Activated naive CD4-positive, alpha-beta T cell (primary cell): ENCODE measurements at places on chromosomes 4 and X.

DNA sequence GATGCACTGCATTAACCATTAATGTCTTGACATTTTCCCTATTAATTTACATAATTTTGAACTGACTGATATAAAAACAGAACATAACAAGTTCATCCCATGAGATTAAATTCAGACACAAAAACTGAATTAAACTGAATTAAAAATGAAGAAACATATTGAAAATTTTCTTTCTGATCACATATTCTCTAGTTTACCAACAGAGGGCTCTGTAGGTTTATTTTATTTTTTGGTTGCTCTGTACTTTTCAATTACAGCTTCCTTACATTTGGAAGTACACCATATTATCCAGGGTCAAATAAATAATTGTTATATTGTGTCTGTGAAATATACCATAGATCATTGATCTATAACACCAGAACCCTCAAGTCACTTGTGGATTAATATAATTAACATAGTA lies 27.3 kb upstream of the CT83 start:
- no peak for DNase-seq

DNA sequence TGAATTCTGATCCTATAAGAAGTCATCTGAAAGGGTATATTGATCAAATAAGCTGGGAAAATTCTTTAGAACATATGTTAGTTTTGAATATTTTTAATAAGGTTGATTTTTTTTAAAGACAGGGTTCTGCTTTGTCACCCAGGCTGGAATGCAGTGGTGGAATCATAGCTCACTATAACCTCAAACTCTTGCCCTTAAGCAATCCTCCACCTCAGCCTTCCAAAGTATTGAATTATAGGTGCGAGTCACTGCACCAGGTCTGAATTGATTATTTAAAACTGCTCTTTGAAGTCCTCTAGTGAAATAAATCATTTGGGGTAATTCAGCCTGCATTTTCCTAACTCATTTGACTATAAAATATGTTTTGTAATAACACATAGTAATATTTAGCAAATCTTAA lies 812.3 kb downstream of the PDHA2 start:
- no peak for DNase-seq

DNA sequence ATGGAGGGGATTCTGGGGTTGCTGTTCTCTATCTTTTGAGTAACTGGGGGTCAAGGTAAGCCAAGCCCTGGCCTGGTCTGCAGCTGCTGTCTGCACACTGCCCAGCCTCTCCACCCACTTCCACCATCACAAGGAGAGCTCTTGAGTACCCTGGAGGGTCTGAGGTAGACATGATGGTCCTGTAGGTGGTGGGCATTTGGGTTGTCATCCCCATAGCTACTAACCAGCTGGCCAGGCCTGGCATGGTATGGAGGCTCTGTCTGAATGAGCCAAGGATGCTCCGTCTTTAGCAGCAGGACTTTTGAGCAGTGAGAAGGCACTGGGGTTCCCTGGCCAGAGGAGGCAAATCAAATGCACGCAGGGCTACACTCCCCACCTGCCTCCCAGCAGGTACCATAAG lies 82.7 kb downstream of the NHSL2 start:
- no peak for DNase-seq

DNA sequence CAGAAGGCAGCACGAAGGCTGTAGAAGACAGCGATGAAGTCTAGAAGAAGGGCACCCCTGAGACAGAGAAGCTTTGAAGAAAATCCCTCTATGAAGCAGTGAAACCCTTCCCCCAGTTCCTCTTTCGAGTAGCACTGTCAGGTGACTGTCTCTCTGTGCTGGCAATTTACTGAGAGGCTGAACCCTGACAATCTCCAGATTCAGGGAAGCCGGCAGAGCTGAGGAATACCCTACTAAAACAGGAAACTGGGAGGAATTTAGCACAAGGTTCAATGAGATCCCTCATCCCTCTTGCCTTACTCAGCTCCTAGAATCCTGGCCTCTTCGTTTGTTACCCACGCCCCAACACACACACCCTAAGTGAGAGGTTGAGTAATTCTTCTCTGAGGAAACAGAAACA lies 239.7 kb upstream of the NOCT start:
- no peak for DNase-seq

DNA sequence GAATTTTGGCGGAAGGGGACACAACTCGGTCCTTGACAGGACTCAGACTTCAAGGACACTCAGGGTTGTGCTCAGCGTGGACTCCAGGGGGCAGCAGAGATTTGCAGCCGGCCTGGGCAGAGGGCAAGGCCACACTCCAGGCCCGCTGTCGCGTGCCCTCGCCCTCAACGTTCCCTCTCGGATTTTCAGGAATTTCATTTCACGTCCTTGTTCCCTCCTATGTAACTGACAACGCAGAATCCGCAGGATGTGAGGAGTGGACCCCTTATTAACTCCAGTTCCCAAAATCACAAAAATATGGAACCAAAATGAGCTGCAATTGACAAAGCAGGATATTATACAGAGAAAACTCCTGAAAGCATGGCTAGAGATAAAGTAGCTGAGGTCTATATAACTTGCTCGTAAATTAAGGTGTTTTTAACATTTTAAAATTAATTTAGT lies 21.0 kb upstream of the DCTD start:
- DNase-seq: peak; percentile 2

DNA sequence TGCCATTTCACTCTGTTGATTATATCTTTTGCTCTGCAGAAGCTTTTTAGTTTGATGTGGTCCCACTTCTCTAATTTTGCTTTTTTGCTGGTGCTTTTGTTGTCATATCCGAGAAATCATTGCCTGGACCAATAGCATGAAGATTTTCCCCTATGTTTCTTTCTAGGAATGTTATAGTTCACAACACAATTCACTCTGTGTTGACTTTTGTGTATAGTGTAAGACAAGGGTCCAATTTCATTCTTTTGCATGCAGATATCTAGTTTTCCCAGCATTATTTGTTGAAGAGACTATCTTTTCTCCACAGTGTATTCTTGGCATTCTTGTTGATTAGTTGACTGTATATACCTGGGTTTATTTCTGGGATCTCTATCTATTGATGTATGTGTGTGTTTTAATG lies 8.3 kb upstream of the CPE start:
- DNase-seq: no peak

- DNase-seq: no peak
These were observed 52.1 kb downstream of the LEF1 start for GRCh38 chr4:108116423-108117168.

DNA sequence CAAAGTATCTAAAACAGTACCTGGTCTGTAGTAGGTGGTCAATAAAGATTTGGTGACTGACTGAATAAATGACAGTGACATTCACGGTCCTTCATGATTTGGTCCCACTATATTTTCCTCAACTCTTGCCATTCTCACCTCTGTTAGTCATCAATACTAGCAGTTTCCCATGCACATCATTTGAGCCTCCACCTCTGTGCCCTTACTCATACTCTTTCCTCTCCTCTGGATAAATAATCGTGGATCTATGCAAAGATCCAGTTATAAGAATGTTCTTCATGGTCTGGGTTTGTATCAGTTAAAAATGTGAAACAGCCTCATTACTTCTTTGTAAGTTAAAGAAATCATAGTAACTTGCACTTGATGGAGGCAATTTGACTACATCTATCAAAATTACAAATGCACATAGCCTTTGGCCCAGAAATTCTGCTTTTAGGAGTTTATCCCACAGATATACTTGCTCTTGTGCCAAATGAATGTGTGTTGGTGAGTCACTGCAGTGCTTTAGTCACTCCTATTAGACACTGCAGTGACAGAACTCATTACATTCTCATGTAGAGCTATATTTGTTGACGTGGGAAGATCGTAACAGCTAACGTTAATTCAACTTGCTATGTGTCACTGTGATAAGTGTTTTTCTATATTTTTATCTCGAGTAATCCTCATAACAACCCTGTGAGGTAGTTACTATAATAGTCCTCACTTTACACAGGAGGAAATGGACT lies 121.9 kb upstream of the SMIM10 start:
- no peak for DNase-seq

DNA sequence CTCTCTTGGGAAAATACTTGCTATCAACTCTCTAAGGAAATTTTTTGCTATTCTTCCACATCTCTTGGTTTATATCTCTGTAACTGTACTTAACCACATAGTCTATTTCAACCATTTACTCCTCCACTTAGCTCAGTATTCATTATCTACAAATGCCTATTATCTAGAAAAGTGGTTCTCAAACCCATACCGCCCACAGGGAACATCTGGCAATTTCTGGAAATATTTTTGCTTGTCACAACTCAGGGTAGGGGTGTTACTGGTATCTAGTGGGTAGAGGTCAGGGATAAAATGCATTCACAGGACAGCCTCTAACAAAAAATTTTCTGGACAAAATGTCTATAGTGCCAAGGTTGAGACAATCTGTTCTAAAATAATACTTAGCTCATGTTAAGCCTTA lies 14.4 kb downstream of the ATRX start:
- no peak for DNase-seq

- DNase-seq: no peak
These were observed 76.1 kb downstream of the FBXO8 start for GRCh38 chr4:174207367-174207766.

GRCh38 chrX:384861-385260 lies 1.8 kb downstream of the PPP2R3B start:
- no peak for DNase-seq

GRCh38 chrX:72714478-72714916 lies 391 bp upstream of the PHKA1 start:
- no peak for DNase-seq

GRCh38 chr4:8115916-8116315 lies 42.7 kb downstream of the ABLIM2 start:
- no peak for DNase-seq

DNA sequence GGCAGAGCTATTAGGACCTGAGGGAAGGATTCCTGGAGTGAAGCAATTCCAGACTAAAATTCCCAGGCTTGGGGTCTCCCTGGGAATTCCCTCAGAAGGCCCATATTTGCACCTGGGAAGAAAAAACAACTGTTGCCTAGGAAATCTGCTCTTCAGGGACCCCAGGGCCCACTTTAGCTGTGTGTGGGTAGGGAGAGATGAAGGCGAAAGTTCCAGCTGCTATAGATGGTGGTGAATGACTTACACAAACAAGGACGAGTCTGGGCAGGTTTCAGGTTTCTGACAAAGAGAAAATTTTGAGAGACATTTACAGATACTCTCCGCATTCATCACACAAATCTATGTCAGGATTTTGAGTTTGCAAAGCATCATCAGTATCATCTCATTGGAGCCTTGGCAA lies 126.1 kb downstream of the GPC3 start:
- DNase-seq: no peak

GRCh38 chr4:87819281-87819919 lies 13.4 kb upstream of the MEPE start:
- no peak for DNase-seq

DNA sequence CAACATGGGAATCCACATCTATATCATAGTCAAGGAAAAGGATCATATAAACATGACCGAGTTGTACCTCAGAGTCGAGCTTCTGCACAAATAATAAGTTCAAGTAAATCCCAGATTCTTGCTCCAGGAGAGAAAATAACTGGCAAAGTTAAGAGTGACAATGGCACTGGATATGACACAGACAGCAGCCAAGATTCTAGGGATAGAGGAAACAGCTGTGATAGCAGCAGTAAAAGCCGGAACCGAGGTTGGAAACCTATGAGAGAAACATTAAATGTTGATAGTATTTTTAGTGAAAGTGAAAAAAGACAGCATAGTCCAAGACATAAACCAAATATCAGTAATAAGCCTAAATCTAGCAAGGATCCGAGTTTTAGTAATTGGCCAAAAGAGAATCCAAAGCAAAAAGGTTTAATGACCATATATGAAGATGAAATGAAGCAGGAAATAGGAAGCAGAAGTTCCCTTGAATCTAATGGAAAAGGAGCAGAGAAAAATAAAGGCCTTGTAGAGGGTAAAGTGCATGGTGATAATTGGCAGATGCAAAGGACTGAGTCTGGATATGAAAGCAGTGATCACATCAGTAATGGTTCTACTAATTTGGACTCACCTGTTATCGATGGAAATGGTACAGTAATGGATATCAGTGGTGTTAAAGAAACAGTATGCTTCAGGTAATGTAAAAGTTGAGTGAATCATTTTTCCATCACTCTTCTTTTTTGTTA lies 50.4 kb downstream of the FABP2 start:
- no peak for DNase-seq

DNA sequence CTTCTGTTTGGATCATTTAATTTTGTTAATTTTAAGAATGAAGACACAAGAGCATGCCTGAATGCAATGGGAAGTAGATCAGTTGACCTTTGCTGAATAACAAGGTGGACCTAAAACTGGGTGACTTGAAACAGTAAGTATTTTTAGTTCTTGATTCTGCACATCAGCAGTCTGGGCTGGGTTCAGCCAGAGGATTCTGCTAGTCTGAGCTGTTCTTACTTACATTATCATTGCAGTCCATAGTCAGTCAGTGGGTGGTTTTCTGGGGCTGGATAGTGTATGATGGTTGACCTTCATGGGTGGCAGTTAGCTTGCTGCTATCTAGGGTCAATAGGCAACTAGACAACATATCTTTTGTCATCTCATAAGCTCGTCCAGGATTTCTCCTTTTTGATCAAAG lies 91.4 kb downstream of the HS3ST1 start:
- no peak for DNase-seq

DNA sequence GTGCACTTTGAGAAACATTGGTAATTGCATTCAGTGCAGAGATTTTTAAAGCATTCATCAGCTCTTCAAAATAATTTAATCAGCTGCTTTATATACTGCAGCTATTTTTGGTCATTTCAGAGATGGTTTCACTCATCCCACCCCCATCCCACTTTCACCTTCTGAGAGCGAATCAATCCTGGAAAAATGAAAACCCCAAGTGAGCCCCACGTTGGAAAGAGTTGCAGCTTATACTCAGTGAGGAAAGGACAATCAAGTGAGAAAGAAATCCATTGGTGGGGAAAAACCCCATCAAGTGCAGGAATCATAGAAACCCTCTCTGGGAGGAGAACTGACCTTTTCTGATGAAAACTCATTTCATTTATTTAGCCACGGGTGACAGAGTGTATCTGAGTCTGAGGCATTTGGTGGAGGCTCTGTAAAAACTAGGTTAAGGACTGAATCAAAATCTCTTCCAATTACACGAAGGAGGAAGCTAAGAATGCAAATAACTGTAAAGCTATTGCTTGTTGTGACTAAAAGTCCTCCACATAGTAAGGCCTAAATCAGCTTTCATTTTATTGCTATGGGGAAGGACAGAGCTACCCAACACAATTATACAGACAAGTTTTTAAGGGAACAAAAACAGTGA lies 240.4 kb upstream of the PGRMC2 start:
- DNase-seq: no peak

- DNase-seq: no peak
These were observed 2.6 kb downstream of the MCUB start for GRCh38 chr4:109562457-109563239.

DNA sequence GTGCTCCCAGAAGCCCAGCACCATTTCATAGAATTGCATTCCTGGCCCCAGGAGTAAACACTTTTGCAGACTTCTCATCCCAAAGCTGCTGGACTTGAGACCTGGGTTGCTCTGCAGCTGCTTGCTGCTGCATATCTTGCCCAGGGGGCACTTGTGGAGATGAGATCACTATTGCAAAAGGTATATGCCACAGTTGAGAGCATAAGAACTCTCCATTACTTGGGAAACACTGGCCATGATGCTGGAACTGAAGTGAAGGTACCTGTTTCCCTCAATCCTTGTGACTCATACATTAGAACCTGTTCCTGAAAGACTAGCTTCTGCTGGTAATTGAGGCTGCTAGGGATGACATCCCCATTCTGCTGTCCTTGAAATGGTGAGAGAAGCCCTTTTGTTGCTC lies 43.1 kb upstream of the WDR1 start:
- no peak for DNase-seq

- DNase-seq: no peak
These were observed 46.8 kb downstream of the WDR44 start for GRCh38 chrX:118392716-118393115.

- no peak for DNase-seq
These were observed 24.0 kb downstream of the MEPE start for GRCh38 chr4:87856816-87857215.

GRCh38 chrX:10749113-10749512 lies 128.7 kb upstream of the MID1 start:
- DNase-seq: no peak
